ENCODE measurements at places on chromosomes 11 and 22. TPM values are rescaled to one million over a fixed set of nuclear protein-coding genes. Genes with fewer than 3 reads are reported as not detected.

PRG3 gene
- not detected for total RNA-seq

RSF1 gene
- 52.0 TPM for total RNA-seq

NEFH gene
- 0.97 TPM for total RNA-seq

CYP2D6 gene
- total RNA-seq = not detected

BET1L gene
- total RNA-seq = 12.0 TPM

SOX6 gene
- total RNA-seq = under 0.01 TPM

PLET1 gene
- total RNA-seq = not detected

MS4A15 gene
- total RNA-seq = not detected

B4GALNT4 gene
- 0.46 TPM for total RNA-seq

BRMS1 gene
- 75.7 TPM for total RNA-seq

SYCE3 gene
- total RNA-seq = not detected

TRIM6 gene
- total RNA-seq = 0.97 TPM

TMPRSS13 gene
- total RNA-seq = not detected

DENND6B gene
- total RNA-seq = 1.3 TPM

CHKB gene
- 32.8 TPM for total RNA-seq
